Motor neuron (in vitro differentiated cells): ENCODE measurements at places on chromosomes 5 and 9. TPM values are rescaled to one million over a fixed set of nuclear protein-coding genes. Genes with fewer than 3 reads are reported as not detected.

The CLINT1 gene
- total RNA-seq = 54.4 and 61.3 TPM in 2 replicates

The CCNB1 gene
- 84.2 and 84.4 TPM in 2 replicates for total RNA-seq

The IFNA5 gene
- total RNA-seq = not detected in 2 replicates

The KLHL3 gene
- 7.1 and 7.2 TPM in 2 replicates for total RNA-seq

The DAB2IP gene
- total RNA-seq = 19.2 and 22.4 TPM in 2 replicates

The SHISAL2B gene
- 0.36 TPM in 1 of 2 replicates, not detected in the other for total RNA-seq

The PCDHGA5 gene
- 1.8 and 3.6 TPM in 2 replicates for total RNA-seq

The PCSK5 gene
- total RNA-seq = 2.3 and 2.9 TPM in 2 replicates

The CDH10 gene
- 17.2 and 18.0 TPM in 2 replicates for total RNA-seq

The WDR38 gene
- total RNA-seq = 0.31 and 0.33 TPM in 2 replicates

The FOXI1 gene
- total RNA-seq = 0.35 TPM in 1 of 2 replicates, not detected in the other

The OLFM1 gene
- total RNA-seq = 0.49 and 1.0 TPM in 2 replicates

DNA sequence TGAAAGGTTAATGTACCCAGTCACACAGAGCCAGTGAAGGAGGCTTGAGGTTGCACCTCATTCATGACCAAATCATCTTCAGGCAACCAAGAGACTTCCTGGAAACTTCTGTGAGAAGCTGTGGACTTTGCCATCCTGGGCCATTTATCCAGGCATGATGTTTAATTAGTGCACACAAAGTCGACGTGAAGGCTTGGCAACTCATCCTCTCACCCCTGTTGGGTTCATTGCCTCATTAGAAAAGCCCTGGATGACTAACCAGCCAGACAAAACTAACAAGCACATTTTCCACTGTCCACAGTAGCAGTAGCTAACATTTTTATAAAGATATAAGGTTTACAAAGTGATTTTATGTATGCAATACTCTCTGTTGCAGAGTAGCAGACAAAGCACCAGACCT is 65.7 kb upstream of the ZNF462 start:
- ATAC-seq = no peak

GRCh38 chr9:111842313-111842712 is 47.6 kb upstream of the SHOC1 start:
- ATAC-seq = no peak

- ATAC-seq = no peak
These were observed 7.7 kb downstream of the SIT1 start for GRCh38 chr9:35643046-35643445.

GRCh38 chr5:180097926-180098325 is 26.4 kb upstream of the RNF130 start:
- ATAC-seq = no peak

- ATAC-seq = no peak
These were observed 94.6 kb downstream of the PHF2 start for GRCh38 chr9:93671020-93671338.

GRCh38 chr5:143147902-143148301 is 255.6 kb downstream of the NR3C1 start:
- ATAC-seq = no peak

- peak; percentile 81 for ATAC-seq
These were observed 115.7 kb downstream of the TRIO start for GRCh38 chr5:14258840-14259239.

DNA sequence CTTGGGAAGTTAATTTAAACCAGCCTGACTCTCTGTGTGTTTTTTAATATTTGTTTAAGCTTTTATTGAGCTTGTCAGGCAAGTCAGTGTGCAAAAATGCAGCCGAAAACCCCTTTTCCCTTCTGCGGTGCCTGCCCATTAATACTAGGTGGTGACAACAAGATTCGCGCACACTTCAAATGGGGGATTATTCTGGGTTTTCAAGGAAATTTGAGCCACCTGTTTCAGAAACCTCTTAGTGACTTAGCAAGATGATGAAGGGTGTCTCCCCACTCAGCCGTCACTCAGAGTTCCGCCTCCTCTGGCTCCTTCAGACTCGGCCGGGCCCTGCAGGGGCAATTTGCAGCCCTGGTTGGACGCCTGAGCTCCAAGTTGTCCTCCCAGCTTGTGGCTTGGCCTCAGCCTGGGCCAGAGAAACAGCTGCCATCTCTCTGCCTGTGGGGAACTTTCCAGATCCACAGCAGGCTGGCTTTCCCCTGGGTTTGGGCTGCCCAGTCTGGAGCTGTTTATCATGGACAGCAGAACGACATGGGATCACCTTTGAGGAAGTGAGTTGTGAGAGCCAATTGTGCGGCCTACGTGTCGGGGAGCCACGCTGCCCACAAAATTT is 75.9 kb downstream of the SPRY4 start:
- peak; percentile 35 for ATAC-seq

GRCh38 chr5:6900247-6901227 is 187.3 kb downstream of the TENT4A start:
- ATAC-seq = peak; percentile 56

GRCh38 chr9:137550231-137550621 is at the start of gene PNPLA7:
PNPLA7 (minus strand) TSS chr9:137550402; CDS start chr9:137550197, 205 bp downstream.
- peak; percentile 57 for ATAC-seq

DNA sequence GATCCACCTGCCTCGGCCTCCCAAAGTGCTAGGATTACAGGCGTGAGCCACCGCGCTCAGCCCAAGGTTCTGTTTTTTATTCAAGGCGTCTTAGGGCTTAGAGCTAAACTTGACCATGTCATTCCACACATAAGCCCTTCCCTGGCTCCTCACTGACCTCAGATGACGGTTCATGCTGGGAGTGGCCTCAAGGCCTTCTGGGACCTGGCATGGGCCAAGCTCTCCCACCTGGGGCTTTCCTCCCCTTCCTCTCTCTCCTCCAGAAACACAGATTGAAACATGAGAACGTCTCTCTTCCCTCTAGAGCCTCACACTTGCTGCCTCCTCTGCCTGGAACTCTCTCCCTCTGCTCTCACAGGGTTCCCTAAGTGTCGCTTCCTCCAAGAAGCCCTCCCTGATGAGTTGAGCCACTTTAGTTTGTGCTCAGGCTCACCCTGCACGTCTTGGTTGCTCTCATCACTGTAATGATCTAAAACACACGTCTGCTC is 155.6 kb upstream of the IER5L start:
- no peak for ATAC-seq

DNA sequence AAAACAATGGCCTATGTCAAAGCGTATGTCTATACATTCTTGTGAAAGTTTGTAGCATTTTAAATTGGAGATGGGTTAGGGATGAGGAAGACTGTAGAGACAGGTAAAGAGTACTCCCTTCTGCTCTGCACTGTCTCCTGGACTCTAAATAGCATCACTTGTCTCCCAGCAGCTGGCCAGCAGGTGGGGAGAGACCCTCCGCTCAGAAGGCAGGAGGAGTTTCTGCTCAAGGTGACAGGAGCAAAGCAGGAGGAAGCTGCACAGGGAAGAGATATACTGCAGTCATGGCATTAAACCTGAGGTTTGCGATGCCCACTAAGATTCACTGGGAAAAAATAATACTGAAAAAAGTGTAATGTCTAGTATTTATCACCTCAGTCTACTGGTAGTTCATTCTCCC is 10.7 kb upstream of the ASTN2 start:
- no peak for ATAC-seq

DNA sequence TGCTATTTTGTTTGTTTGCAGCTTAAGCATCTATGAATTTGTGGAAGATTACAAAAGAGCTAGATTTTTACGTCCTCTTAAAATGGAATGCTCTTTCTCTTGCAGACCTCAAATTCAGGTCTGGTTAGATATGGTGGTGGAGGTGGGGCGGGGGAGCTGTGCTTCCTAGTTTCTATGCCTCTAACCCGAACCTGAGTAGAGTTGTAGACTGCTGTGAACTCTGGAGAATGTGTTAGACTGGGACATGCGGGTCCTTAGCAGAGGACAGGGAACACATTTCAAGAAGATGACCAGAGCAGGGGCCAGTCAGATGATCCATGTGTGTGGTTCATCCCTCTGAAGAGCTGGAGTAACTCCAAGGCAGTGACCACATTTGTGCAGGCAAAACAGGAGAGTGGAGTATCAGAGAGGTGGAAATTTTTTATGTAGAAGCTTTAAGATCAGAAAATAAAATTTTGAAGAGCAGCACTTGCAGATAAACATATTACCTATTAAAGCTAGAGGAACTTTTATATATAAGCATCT is 154.9 kb downstream of the FAM174A start:
- ATAC-seq = no peak

- no peak for ATAC-seq
These were observed 157.0 kb downstream of the FAM114A2 start for GRCh38 chr5:153881687-153882086.

GRCh38 chr5:118789366-118789765 is 199.0 kb downstream of the DTWD2 start:
- no peak for ATAC-seq

DNA sequence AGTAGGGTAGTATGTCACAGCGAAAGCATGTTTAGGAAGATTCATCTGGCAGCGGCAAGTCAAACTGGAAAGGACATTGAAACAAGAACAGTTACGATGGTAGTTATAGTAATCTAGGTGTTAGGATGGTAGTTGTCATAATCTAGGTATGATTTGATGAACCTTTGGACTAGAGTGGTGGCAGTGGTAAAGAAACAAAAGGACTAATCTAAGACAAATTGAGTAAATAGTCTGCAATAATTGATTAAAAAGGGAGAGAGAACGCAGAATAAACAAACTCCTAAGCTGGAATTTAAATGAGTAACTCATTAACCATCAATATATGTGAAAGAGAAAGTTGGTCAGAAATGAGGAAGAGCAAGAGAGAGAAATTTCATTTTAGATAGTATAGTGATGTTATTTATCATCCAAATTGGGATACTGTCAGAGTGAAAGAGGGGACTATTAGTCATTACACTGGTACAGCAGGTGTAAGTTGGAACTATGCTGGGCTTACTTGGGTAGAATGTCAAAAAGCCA is 56.8 kb downstream of the MTREX start:
- ATAC-seq = no peak

GRCh38 chr9:105541838-105542237 is 16.1 kb upstream of the FKTN start:
- ATAC-seq = no peak

DNA sequence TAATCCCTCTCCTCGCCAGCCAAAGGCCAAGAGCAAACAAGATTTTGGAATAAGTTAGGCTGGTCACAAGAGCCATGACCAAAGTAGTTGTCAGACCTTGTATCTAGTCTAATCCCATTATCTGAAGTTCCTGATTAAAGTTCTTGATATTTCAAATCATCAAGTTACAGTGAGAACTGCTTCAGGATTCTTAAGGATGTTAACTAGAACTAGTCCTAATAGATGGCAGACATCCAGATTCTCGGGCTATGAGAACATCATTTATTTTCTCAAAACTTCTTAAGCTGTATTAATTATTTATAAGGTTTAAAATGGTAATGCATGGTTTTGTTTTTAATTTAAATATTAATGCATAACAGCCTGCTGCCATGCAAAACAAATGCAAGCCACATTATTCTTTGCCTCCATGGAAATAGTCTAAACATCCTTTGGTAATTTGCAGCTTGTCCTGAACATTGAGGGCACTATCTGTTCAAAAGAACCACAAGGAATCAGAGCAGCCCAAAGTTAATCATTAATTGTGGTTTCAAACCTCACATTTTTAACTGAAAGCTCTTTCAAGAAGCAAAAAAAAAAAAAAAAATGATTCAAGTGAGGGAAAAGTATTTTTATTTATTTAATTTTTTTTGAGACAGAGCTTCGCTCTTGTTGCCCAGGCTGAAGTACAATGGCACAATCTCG is 95.1 kb downstream of the TTC39B start:
- peak; percentile 15 for ATAC-seq

DNA sequence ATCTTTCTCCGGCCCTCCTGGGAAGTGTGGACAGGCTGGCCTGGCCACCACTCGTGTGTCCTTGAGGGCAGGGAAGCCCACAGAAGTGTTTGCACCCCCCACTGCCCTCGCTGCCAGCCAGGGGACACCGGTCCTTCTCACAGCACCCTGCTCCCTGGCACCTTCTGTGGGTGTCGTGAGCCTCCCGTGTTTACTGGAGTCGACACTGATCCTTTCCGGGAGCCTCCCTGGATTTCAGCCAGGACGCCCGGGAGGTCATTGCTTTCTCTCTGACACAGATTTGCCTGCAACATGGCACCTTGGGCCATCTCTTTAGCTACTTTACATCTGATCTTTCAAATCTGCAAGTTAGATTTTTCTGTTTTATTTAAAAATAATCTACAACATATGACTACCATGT is 120.4 kb upstream of the CACNA1B start:
- no peak for ATAC-seq

GRCh38 chr5:52799358-52799982 is 11.8 kb downstream of the ITGA1 start:
- peak; percentile 37 for ATAC-seq

DNA sequence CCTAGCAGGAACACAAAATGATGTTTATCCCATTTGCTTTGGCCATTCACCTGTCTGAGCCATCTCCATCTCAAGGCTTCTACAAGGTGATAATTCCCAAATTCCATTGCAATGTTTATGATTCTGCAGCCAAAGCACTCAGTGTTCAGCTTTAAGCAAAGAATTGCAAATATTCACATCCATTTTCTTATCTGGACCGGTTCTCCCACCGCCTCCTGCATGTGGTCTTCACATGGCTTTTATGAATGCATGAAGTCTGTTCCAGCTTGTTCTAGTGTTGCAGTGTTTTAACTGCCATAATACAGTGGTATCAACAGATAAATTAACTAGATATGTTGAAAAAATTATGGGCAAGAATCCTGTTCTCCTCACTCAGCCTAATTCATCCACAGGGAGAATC is 443.0 kb upstream of the KLF4 start:
- ATAC-seq = no peak

DNA sequence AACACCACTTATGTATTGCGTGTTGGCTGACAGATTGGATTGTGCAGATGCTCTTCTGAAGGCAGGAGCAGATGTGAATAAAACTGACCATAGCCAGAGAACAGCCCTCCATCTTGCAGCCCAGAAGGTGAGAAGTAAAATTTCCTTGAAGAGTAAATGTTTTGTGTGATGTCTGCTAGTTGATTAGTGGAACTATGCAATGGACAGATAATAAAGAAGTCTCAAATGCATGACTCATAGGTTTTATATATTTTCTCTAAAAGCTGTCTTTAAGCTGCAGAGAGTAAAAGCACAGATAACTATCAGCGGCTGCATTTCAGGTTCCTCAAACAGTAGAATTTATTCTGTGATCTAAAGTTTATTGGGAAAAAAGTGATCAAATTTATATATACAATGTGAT is 27.4 kb downstream of the INVS start:
- no peak for ATAC-seq

- no peak for ATAC-seq
These were observed 25.3 kb upstream of the TYRP1 start for GRCh38 chr9:12667892-12668291.

DNA sequence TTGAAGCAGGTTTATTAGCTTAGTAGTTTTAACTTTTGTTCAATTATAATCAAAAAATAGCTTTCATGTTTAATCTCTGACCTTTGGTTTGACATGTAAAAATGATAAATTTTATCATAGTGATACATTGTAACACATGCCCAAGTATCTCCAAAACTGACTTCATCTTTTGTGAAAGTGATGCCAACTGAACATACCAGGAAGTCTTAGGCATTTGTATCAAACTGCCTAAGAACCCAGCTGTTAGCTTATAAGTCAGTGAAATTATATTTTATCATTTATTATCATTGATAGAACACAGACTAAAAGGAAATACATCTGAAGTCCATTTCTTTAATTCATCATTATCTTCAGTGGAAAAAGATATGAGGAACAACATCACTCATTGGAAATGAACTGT is 39.1 kb downstream of the NIPBL start:
- ATAC-seq = no peak

GRCh38 chr5:144134194-144134826 is 36.1 kb downstream of the YIPF5 start:
- no peak for ATAC-seq
